ENCODE measurements at places on chromosomes 6 and 20.
A peak's percentile ranks its signal among the peaks of the same experiment; 100 is the strongest.

DNA sequence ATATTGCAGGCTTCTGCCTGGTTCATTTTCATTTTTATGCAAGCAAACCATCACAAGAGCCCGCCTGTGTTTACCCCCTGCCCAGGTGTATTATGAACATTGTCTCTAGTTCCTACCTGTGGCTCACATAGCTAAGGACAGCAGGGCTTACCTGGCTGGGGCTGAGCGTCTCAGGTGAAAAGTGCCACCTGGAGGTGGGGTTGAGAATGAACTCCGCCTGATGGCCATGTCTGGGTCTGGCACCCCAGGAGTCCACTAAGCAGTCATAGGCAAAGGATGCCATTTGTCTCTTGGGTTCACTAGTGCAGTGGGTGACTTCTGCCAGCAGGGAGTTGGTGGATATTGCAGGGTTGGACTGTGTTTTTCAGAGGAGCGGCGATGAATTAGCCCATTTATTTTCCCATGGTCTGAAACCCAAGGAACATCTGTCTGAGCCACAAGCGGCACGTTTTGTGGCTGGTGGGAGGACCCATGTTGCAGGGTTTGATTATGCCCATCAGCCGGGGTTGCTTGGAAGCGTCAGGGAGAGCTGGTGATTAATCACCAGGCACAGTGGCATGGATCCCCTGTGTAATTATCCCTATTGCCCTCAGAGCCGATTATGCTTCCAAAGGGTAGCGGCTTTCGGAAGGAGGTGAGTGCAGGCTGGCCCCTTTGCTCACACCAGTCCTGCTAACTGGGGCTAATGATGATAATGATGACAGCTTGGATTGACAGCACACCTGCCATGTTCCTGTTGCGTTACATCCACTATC is 92.1 kb downstream of the CDH26 start:
- DNase-seq, result no peak

DNA sequence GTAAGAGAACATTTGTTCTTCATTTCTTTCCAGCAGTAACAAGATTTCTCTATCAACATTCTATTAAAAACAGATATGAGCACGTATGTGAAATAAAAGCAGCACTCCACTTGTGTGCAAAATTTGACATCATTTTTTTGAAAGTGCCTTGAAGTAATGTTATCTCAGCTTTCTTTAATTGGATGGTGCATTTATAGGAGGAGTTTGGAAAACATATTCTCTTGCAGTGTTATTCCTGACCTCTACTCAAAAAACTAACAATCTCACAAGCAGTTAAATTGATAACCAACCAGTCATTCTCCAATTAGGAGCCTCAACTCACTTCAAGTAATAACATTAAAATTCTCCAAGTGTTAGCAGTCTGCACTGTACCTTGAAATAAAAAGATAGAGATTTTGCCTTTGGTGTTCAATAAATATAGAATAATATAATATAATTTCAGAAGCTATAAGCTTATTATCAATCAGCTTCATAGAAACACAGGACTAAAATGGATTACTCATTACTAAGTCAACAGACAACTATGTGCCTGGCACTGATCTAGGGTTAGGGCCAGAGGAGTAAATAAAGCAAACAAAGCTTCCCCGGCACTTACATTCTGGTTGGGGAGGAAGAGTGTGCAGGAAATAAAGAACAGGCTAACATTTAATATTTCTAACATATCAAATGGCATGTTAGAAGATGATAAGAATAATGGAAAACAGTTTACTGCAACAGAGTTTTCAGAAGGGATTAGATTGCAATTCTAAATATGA is 149.0 kb upstream of the SGK1 start:
- no peak for DNase-seq

DNA sequence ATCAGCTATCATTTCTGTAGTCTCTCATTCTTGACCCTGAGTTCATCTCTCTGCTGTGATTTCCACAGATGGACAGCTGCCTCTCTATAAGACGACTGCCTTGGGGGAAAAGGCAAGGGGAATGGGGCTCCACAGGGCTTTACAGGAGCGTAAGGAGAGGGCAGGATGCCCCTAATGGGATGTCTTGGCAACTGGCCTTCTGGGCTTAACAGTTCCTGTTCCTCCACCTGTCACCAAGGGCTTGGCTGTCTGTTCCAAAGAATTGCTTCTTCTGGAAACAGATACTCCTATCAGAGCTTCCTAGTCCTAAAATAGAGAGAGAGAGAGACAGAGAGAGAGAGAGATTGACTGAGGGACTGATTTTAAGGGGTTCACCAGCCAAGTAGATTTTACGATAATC is 181.9 kb downstream of the TMEM200A start:
- no peak for DNase-seq

DNA sequence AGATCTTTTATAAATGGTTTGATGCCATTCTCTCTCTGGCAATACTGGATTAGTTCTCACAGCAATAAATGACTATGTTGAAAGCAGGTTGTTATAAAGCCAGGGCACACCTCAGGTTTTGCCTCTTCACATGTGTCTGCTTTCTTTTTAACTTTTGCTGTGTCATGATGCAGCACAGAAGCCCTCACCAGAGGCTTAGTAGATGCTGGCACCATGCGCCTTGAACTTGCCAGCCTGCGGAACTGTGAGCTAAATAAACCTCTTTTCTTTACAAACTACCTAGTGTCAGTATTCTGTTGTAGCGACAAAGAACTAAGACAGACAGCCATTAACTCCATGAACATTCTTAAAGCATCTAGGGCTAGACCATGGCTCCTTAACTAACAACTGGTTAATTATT is 15.3 kb upstream of the GPR63 start:
- DNase-seq, result no peak

DNA sequence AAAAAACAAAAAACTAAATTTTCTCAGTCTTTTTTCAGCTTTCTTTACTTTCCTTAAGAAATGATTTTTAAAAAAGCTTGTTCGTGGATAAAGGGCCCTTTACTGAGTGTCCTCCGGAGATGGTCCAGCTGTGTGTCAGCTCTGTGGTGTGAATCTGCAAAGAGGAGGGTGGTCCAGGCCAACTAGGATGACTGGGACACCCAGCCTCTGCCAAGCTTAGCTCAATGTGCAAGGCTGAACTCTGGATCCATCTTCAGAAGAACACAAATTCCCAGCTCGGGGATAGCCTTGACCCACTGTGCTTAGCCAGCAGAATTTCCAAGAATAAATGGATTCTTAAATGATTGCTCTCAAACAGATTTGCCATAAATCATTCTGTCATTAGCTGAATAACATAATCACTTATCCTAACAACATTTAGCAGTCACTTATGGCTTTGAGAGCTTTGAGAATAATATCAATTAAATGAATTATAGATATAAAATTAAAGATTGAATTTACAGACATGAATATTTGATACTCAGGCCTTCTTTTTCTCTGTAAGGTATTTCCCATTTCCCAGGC is 14.2 kb upstream of the CALHM5 start:
- no peak for DNase-seq

GRCh38 chr6:33191383-33192104 is 723 bp downstream of the COL11A2 start:
- no peak for DNase-seq

DNA sequence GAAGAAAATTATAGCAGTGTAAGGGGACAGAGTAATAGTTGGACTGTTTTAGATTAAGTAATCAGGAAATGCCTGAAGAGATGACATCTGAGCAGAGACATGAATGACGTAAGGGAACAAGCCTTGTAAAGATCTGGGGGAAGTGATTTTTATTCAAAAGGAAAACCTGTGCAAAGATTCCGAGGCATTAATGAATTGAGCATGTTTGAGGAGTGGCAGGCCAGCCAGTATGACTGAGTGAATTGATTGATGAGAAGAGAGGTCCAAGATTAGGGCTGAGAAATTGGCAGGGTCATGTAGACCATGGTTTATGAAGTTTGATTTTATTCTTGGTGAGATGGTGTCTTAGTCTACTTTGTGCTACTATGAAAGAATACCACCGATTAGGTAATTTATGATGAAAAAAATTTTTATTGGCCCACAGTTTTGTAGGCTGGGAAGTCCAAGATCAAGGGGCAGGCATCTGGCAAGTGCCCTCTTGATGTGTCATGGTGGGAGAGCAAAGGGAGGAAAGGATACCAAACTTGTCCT is 95.1 kb downstream of the LIN28B start:
- DNase-seq, result no peak

DNA sequence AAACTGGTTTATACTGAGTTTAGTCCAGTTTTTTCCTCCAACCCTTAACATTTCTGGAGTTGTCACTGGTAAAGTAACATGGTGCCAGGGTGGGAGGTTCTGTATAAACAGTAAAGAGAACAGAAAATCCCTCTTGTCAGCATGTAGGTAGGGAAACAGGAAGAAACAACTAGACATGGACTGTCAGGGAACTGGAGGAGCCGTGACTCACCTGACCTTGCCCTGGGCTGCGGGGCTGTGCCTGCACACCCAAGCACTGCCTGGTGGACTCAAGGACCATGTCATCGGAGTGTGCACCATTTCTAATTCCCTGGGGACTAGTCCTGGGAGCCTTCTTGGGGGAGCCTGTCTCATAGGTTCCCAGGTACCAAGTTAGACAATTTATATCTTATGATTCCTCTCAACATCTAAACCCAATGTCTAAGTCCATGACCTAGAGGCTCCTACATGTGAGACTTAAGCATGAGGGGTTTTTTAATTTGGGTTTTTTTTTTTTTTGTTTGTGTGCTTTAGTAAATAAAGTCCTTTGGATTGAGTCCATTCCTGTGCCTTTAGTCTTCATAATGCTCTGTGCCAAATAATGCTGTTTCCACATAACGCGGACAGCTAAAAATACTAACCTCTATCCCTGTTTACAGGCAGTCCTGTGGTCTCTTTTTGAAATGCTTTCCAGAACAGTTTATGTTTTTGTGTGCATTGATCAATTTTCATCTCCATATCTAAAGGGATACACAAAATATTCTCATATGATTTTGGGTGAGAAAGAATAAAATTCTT is 136.9 kb upstream of the SUPT3H start:
- DNase-seq, result no peak

DNA sequence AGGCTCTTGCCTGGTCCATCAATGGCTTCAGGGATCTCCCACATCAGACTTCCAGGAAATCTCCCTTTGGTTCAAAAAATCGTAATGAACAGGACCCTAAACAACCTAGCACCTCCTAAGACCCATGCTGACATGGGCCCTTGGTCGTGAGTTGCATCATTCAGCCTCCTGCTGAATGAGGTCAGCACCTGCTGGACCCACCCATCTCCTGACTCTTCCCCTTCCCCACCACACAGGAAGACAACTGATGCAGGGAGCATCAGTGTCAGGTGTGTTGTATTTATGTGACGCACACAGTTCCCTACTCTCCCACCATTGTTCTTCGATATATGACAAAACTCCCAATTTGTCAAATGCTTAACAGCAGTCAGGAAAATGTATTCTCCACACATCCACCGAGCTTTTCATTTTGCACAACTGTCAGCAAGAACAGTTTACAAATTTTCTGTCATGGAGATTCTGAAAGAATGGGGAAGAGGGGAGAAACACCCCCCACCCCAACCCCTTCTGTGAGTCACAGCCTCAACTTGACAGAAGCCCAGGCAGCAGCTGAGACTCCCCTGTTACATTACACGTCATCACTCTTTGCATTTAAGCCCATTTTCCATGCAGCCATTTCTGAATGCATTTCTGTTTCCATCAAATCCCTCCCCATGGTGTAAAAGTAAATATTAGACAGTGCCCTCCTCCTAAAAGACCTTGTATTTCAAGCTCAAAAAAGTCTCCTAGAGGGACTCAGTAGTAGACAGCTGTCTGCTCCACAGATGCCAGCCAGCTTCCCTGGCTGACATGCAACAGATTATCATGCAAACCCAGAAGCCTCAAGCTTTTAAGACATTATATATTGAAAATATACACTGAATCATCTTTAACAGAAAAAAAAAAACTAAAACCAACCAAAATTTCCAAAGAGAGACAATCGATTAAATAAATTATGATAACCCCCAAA is 577.5 kb downstream of the PTPRT start:
- DNase-seq, result no peak

- DNase-seq, result no peak
Observed at GRCh38 chr6:159979136-159979874, 10.4 kb downstream of the IGF2R start.

GRCh38 chr6:166786704-166787293 is 159.7 kb upstream of the RPS6KA2 start:
- peak; percentile 67 for DNase-seq

- no peak for DNase-seq
Observed at GRCh38 chr6:129817332-129817731, 43.8 kb downstream of the TMEM244 start.

- DNase-seq, result no peak
Observed at GRCh38 chr6:127582777-127583462, 5.9 kb downstream of the C6orf58 start.

GRCh38 chr20:37726971-37727956 is 33.4 kb downstream of the CTNNBL1 start:
- DNase-seq, result no peak

DNA sequence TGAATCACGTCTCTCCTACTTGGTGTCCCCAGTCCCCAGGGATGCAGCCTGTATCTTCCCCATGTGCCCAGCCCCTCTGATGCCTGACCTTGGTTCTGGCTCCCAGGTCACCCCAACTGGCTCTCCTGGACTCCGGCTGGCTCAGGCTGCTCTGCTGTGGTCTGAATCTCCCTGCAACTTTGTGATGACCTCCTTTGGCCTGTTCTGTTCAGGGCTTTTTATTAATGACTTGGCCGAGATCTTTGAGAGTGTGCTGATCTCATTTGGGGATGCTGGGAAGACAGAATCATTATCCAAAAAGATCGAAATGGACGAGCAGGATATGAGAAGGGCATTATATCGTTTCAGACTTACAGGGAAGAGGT is 67.4 kb downstream of the IGF2R start:
- no peak for DNase-seq

- no peak for DNase-seq
Observed at GRCh38 chr20:15030826-15031225, 693.4 kb upstream of the FLRT3 start.

GRCh38 chr6:12806796-12807195 is 90.2 kb downstream of the PHACTR1 start:
- no peak for DNase-seq

DNA sequence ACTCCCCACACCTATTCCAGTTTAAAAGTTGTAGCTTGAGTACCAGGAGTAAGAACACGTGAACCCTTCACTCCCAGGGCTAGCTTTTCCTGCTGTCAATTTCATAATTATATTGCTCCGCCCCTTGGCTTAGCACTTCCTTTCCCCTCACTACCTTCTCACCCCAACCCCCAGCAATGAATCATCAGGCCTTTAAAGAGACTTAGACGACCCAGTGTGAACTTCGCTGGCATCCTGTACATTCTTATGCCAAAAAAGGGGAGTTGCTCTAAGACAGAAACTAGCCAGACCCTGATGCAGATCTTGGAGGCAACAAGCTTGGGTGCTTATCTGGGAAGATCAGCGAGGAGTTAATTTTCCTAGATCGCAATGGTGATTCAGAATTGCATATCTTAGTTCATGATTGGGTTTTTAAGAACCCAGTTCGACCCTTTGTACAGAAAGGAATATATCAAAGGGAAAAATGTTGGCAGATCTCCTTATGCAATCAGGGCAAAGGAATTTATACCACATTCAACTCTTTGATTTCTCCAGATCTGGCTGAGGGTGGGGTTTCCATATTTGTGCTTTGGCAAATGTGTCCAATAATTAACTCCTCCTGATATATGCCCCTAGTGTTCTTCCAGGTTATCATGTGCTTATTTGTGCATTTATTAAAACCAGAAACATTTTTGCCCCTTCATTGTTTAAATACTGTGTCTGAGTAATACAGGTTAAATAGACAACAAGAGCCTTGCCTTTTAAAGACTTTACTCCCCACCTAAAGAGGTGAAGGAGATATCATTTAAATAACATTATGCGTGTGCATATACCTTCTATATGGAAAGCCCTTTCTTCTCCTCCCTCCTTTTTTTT is 8.1 kb upstream of the ATXN1 start:
- DNase-seq, result no peak

GRCh38 chr20:18299364-18299763 is 11.0 kb downstream of the ZNF133 start:
- no peak for DNase-seq
